Stimulated activated CD4-positive, alpha-beta T cell treated with anti-CD3 and anti-CD28 coated beads, Interleukin-4, amount 100 ng/mL, for 4 hours (primary cell): ENCODE measurements at places on chromosomes 1 and 21.

DNA sequence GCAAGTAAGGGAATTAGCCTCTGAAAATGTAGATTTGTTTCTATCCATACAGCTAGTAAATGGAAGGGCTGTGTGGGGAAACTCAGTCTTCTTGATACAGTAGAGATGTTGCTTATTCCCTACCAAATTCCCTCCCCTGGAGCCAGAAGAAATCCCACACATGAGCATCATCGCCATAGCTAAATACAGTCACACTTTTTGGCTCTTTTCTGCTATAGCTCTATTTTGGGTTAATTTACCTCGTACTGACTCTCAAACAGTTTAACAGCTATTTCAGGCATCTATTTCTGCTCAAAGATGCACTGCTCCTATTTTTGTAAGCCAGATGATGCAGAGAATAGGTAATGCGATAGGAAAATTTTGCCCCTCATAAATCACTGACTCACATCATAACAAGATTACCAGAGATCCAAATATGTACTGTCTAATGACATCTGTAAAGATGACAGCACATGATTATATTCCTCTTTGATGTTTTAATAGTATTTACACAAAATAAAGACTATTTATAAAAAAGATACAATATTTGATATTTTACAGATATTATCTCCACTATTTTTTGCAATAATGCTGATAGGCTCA lies 58.6 kb downstream of the XCL1 start:
- no peak for DNase-seq

- no peak for DNase-seq
Measured at GRCh38 chr1:52590266-52590665, 11.9 kb upstream of the GPX7 start.

- DNase-seq, result no peak
Measured at GRCh38 chr1:240149484-240150094, 57.9 kb downstream of the FMN2 start.

DNA sequence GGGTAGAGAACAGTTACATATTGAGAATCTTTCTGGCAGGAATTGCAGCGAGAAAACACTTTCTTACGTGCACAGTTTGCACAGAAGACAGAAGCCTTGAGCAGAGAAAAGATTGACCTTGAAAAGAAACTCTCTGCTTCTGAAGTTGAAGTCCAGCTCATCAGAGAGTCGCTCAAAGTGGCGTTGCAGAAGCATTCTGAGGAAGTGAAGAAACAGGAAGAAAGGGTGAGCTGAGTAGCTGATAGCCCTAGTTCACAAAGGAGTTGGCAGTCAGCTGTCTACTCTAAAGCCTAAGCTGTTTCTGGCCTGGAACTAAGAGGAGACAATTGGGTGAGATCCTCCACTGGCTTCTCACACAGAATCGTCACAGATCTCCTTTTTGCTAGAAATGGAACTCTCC lies 20.3 kb upstream of the SH3BGRL3 start:
- DNase-seq, result no peak

GRCh38 chr1:165436994-165437393 lies 7.9 kb downstream of the RXRG start:
- no peak for DNase-seq

GRCh38 chr1:97164276-97164639 lies 442.7 kb downstream of the PTBP2 start:
- DNase-seq, result no peak

DNA sequence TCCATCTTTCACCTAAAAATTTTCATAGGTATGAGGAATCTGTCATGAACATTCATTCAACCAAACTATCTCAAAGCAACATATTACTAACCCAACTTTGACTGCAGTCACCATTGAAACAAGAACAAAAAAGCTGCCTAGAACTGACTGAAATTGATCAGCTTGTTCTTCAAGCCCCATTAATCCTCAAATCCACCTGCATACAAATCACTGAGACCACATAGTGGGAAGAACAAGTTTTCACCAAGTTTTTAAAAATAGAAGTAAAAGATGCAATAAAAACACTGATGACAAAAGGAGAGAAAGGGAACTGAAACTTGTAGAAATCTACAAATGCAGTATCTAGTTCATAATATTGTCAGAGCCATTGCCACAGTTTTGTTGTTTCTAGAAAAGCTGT lies 6.1 kb downstream of the SORT1 start:
- no peak for DNase-seq

DNA sequence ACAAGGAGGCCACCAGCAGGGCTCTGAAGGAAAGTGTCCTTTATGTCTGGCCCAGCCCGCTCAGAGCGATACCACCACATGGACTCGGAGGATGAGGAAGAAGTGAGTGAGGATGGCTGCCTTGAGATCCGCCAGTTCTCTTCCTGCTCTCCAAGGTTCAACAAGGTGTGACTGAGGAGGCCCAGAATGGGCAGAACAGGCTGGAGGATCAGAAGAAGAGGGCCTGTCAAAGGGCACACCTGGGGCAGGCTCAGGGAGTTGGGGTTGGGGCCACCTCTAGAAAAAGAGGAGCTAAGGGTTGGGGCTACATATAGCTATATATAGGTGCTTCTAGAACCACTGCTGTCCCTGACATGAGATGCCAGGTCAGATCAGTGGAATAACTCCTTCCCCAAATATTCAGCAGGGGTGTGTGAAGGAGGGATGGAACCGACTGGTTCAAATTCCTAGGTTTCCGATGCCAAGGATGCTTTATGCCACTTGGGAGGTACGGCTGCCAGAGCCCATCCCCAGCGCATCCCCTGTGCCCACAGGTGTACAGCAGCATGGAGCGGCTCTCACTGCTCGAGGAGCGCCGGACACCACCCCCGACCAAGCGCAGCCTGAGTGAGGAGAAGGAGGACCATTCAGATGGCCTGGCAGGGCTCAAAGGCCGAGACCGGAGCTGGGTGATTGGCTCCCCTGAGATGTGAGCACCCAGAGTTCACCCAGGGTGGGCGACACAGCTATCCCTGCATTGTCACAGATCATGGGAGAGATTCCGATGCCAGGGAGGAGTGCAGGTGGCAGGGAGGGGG lies 102.2 kb downstream of the PIK3R3 start:
- no peak for DNase-seq

- DNase-seq, result no peak
Measured at GRCh38 chr1:28036431-28036830, 52.0 kb downstream of the EYA3 start.

DNA sequence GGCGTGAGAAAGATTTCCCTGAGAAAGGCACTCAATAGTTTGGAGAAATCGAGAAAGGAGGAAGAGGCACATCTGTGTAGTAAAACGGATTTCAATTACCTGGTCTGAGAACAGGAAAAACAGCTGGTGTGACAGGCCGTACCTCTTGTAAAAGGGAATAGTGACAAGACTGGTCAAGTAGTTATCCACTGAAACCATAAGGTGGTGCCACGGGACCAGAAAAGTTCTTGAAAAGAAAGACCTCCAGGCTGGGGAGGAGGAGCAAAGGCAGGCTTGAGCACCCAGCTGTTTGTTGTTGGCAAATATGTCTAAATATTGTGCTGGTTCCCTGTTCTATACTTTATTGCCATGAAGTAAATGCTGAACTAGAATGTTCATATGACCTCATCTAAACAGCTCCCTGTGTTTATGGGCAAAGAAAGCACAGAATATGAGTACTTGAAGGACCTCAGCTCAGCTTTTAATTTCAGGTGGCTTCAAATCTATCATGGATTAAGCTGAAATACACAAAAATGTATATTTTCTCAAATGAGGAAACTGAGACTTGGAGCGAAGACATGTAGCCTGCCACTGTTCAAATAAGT lies 4.0 kb downstream of the HAO2 start:
- DNase-seq, result no peak

DNA sequence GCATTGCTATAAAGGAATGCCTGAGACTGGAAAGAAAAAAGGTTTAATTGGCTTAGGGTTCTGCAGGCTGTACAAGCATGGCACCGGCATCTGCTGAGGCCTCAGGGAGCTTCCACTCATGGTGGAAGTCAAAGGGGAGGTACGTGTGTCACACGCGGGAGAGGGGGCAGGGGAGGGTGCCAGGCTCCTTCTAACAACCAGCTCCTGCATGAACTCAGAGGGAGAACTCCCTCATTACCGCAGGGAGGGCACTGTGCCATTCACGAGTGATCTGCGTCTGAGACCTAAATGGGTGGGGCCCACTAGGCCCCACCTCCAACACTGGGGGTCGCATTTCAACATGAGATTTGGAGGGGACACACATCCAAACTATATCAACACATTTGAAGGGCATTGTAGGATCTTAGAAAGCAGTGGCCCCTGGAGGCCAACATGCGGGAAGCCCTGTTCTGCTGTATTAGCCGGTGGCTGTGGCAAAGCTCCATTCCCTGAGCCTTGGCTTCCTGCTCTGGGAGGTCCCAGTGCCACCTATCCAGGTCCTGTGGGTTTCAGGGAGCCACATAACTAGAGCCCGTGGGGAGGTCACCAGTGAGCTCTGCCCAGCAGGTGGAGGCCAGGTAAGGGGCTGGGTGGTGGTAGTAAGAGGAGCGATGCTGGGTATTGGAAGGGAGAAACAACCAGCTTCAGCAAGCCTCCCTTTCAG lies 10.0 kb downstream of the WNT3A start:
- DNase-seq, result no peak

GRCh38 chr1:64062941-64063581 lies 140.4 kb upstream of the UBE2U start:
- DNase-seq, result no peak

DNA sequence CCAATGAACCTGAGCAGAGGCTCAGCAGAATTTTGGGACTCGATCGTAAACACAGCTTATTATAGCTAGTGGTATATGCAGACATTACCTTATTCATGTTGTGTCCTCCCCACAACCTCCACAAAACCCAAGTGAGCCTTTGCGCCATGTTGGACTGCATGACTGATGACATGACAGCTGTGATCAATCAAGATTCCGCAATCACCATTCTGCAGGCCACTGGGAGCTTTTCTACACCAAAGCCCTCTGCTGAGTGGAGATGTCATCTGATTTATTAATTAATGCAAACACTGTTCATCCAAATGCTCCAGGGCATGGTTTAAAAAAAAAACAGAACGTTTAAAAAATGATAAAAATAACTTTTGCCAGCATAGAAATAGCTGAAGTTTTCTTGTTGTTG lies 7.9 kb upstream of the SRP9 start:
- DNase-seq, result no peak

DNA sequence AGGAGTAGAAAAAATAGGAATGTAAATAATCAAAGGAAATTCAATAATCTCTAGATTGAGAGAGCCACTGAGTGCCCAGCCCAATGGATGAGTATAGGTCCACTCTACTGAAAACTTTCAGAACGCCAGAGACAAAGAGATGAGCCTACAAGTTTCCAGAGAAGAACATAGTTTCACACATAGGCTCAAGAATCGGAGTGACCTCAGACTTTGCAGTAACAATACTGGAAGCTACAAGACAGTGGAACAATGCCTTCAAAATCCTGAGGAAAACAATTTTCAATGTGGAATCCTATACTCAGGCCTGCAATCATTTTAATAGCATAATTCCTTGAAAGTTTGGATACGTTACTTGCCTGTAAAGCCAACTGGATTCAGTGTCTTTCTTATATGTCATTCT lies 11.0 kb downstream of the GJA4 start:
- no peak for DNase-seq

GRCh38 chr1:97427371-97427770 lies 493.5 kb downstream of the DPYD start:
- no peak for DNase-seq

DNA sequence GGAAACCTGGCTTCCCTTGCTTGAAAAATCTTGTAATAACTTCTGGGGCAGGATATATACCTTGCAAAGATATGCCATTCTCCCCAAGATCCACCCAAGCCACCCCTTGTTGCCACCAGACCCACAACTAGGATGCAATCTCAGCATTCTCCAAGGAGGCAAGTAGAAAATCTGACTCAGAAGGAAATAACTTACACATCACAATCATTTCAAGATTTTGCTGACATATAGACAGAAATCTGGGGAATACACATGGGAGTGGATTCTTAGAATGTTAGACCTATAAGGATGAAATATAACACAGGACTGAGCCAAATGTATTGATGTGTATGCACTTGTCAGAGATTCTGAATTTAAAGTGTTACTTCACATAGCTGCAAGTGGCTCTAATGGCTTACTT lies 14.8 kb upstream of the ZDHHC18 start:
- DNase-seq, result no peak

DNA sequence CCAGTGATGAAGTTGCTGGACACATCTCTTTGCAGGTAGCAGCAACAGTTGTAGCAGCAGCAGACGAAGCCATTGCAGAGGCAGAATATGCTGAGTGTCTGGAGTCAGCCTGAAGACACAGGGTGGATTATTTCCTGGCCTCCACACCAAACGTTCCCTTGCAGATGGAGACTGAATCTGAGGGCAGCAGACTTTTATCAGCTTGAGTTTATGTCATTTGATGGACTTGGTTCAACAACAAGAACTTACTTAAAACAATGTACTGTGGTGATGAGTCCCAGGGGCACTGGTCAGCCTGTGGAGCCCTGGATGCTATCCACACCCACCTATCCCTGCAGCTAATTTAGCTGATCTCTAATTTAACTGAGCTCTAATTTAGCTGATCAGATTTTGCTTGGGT lies 17.1 kb upstream of the MPZL1 start:
- no peak for DNase-seq

- DNase-seq, result no peak
Measured at GRCh38 chr21:28261298-28261697, 731.4 kb downstream of the LTN1 start.

DNA sequence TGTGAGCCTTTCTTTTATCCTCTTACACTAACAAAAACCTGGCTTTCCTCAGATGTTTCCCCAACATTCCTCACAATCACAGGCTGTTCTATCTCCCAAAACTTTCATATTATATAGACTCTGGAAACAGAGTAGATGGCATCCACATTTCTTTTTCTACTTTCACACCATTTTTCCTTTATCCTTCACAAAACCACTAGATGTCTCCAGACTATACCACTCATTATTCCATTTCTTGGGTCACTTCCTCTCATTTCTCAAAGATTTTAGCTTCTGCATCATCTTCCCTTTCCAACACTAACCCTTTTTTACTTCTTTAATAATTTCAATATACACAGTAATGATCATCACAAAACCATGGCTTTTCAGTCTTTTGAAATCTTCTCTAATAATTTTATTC lies 286.0 kb upstream of the DEPDC1 start:
- no peak for DNase-seq

- no peak for DNase-seq
Measured at GRCh38 chr1:223137455-223138085, 5.5 kb downstream of the TLR5 start.

DNA sequence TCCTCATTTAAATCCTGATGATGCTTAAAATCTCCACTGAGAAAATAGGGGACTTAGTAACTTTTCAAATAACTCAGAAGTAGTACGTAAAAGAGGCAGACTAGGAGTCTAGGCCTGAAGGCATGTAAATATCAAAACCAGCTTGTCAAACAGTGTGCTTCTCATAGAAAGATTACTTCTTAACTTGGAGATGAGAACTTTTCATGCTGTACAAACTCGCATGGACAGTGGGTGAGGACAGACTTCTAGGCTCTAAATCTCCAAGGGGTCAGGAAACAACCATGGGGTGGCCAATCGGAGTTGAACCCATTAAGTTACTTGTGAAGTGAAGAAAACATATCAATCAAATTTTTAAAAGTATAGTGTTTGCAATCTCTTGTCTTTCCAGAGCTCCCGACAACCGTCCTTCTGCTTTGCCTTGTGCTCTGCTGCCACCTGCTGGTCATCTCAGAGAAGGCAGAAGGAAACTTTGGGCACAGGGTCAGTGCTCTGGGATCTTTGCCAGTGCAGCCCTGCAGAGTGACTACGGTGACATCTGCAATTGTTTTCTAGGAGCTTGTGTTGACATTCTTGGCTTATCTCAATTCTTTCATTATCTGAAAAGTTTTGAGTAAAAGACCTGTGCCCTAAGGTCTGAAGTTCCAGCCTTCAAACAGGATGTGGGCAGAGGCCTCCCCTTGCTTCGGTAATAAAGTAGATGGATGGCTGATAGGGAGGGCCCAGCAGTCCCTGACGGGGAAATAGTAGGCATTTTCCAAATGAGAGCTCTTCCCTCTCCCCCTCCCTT lies 105.1 kb upstream of the PDE4B start:
- peak; percentile 61 for DNase-seq
